ENCODE measurements at places on chromosomes 7 and 10.

DNA sequence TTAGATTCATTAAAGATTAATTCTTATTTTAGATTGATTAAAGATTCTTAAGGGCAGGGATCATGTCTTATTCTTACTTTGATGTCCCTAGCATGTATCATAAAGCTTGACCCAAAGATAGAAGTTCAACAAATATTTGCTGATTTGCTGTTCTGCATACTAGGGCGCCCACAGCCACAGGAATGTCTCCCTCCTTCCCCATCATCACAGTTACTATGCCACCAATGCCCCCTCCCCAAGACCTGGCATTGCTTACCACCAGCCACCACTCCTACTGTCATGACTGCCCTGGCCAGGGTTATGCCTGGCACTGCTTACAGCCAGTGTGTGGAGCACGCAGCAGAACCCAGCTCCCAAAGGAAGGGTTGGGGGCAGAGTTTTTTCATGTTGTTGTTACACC is 86.7 kb upstream of the AGK start:
- DNase-seq, result no peak

GRCh38 chr10:24170199-24170598 is 38.7 kb upstream of the KIAA1217 start:
- DNase-seq, result no peak

DNA sequence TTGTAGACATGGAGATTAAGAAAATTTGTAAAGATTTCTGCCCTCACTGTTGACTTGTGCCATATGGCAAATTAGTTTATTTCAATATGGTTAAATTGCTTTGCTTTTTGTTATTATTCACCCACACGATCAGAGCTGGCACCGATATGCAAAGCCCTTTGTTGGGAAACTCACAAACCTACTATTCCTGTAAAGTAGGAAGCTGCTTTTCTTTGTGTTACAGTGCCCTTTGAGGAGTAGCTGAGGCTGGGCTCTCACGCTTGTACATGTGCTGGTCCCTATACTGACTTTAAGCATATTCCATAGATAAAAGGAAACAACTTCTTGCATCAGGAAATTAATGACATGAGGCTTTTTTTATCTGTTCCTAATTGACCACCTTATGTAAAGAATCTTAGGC is 17.6 kb upstream of the AOAH start:
- no peak for DNase-seq

DNA sequence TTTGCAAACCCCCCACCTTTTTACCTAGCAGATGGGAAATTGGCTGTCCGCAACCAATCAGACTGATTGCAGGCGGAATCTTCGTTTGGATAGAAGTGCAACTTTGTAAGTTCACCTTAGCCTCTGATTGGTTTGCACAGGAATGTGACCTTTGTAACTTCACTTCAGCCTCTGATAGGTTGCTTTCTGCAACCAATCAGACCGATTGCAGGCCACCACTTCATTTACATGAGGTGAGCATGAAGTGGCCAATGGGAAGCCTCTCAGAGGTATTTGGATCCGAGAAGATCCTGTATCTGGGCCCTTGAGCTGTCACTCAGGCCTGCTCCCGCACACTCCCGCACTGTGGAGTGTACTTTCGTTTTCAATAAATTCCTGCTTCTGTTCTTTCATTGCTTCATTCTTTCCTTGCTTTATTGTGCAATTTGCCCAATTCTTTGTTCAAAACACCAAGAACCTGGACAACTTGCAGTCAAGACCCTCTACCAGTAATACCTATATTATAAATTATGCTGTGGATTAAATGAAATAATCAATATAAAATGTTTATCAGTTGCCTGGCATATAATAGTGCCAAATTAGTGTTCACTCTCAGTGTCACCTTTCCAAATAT is 491.4 kb downstream of the PLXNA4 start:
- no peak for DNase-seq

- DNase-seq, result no peak
Observed at GRCh38 chr7:87598234-87599009, 2.3 kb downstream of the ABCB1 start.

GRCh38 chr7:17311952-17312351 is 13.5 kb downstream of the AHR start:
- no peak for DNase-seq

DNA sequence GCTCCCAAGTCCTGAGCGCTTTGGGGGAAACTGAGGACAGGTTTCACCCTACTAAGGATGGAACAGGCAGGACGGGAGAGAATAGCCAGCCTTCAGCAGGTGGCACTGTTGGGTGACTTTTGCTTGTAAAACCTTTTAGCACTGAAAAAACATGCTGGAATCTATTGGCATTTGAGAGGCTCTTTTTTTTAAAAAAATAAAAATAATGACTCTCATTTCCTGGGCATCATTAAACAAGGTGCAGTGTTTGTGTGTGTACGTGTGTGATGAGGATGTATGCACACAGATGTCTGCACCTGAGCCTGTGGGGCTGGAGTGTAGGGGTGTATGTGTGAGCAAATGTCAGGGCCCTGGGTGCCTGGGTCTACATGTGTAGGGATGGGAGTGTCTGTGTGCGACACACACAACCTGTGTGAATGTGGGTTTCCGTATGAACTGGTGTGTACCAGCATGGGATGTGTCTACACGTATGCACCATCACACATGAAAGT is 177.9 kb downstream of the RPS24 start:
- no peak for DNase-seq

DNA sequence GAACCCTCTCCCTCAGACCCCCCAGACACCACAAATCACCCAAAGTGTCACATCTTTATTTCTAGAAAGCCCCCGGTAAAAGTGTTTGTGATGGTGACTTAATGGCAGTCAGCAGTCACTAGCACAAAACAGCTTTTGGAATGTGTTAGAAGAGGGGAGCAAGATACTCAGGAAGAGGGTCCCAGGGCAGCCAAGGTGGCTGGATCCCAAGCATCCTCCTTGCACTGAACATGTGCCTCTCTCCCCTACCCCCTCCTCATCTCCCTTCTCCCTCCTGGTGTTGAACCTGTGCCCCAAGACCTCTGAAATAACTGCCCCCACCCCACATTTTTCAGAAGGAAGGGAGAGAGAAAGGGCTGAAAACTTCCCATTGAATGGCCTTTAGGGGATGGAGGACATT is 37.8 kb upstream of the MXI1 start:
- DNase-seq, result no peak

DNA sequence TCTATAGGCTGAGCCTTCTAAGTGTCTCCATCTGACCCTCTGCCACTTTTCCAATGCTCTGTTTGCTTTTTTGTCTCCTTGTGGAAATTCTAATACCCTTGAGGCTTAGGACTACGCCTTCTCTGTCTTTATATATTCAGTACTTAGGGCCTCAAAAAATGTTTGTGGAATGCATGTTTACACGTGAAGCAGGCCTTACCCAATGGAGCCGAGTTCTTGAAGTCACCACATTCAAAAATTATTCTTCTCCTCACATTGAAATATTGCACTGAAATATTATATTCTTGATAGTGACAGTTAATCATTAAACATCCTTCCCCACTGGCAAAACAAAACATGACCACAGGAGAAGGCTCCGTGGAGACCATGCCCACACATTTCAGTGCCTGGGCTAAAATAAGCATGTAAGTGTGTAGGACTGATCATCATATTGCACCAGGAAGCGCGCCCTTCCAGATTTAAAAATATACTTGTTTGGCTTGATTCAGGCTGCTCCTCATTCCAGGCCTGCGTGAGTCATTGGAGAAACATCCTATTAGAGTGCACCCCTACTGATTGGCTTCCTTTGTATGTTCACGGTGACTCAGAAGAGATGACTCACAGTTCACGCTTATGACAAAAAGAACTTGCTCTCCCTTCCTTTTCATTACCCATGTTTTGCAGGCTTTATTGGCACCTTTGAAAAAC is 307.4 kb upstream of the AOAH start:
- no peak for DNase-seq

GRCh38 chr7:36607721-36608095 is 116.6 kb downstream of the AOAH start:
- DNase-seq, result no peak

- DNase-seq, result no peak
Observed at GRCh38 chr7:151794508-151795167, 82.3 kb downstream of the PRKAG2 start.

GRCh38 chr7:12119620-12120303 is 91.3 kb upstream of the TMEM106B start:
- no peak for DNase-seq

GRCh38 chr7:4707217-4707741 is 25.2 kb downstream of the FOXK1 start:
- DNase-seq, result no peak

DNA sequence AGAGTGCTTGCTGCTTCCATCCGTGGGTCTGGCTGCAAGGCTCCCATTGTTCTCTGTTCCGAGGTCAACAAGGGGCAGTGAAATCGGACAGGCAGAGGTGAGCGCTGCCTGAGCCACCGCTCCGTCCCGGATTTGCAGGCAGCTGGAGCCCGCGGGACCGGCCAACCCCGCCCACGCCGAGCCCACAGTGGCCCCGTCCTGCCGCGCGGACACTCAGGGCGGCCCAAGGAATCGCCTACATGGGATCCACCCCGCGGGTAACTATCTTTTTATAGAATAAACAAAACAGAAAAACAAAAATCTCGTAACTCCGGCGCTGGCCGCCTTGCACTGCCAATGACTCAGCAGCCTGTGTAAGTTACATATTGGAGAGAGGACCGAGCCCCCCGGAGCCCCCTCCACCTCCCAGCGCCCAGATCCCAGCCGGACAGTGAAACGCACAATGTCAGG is 1.9 kb downstream of the BNIP3 start:
- DNase-seq, result no peak

- no peak for DNase-seq
Observed at GRCh38 chr7:122965306-122965705, 30.2 kb downstream of the TAS2R16 start.

- DNase-seq, result no peak
Observed at GRCh38 chr10:124870854-124871425, 69.3 kb downstream of the ABRAXAS2 start.

- DNase-seq, result no peak
Observed at GRCh38 chr10:33273295-33274002, 61.0 kb downstream of the NRP1 start.

DNA sequence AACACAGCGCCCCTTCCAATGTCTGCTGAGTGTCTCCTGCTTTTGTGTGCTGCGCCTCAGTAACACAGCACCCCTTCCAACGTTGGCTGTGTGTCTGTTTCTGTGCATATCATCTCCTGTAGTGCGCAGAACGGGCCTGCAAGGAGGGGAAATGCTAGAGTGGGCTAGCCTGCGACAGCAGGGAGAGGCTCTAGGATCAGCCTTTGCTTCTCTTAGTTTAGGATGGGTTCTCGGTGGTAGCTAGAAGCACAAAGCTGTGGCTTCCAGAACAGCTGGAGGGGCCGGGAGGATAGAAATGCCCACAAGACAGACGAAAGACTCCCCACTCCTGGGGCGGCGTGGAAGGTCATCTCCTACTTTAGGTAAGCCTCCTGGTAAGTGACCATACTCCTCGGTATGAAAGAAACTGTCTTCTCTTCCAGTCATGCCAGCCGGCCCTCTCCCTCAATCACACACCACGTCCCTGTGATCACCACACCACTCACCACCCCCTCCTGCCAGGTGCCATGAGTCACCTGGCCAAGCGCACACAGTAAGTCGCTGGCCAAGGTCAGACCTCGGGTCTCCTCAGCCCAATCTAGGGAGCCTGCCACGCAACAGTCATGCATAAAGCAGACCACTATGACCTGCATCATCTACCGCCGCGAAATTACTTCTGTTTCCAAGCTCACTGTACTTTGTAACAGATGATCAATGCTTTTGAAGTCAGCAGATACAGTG is 4.8 kb downstream of the PITRM1 start:
- DNase-seq, result no peak

GRCh38 chr10:7409045-7409731 is 1.6 kb downstream of the SFMBT2 start:
- no peak for DNase-seq

DNA sequence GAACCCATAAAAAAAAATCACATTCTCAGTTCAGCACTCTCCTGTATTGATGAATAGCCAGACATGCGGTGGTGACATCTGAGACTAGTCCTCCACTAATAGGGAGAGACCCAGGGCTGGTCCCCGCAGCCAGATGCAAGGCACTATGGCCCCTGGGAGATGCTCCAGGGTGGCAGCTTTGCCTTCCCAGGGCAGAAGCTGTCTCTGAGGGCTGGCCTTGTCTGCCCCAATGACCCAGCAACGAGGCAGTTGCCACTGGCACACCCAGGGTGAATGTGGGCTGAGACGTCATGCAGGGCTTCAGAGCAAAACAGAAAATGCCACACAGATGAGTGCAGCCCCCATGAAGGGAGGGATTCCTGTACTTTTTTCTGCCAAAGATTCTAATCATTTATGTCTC is 50.1 kb upstream of the GDF10 start:
- DNase-seq, result no peak

- DNase-seq, result no peak
Observed at GRCh38 chr10:118868589-118868988, 113.8 kb upstream of the CACUL1 start.

DNA sequence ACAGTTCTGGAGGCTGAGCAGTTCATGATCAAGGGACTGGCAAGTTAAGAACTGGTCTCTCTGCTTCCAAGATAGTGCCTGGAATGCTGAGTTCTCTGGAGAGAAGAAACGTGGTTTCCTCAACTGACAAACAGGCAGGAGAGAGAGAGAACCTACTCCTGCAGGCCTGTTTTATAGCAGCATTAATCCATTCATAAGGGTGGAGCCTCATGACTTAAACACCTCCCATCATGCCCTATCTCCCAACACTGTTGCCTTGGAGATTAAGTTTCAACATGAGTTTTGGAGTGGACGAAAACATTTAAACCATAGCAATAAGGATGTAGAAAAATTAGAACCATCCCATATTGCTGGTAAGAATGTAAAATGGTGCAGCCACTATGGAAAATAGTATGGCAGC is 32.3 kb upstream of the IMMP2L start:
- no peak for DNase-seq

GRCh38 chr7:89926701-89927100 is 227.6 kb upstream of the STEAP1 start:
- DNase-seq, result no peak

DNA sequence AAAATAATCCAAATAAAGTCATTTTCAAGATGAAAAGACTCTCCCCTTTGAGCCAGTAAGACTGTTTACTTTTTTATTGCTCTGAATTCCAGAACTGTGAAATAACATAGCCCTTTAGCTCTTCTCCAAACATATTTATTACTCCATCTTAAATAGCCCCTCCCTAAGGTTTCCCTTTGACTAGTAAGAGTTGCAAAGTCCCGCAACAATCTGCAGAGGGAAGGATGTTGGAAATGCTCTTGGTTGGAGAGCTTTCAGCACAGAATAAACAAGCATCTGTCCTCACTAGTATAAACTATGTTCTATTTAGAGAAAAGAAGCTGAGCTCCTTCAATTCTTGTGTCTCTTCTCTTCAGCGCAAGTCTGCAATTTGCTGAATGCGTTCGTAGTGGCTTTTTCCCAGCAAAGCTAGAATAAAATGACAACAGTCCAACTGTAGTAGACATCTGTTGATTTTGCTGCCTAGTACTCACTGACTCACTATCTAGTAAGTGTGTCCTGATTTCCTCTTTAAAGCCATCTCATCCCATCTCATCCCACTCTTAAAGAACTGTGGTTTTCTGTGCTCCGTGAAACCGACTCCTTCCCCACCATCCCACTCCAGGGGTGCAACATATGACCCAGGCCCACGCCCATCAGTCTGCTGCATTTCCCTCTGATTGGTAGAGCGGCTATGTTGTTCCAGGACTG is 104.0 kb downstream of the FAM107B start:
- no peak for DNase-seq

GRCh38 chr7:99292127-99292526 is 19.5 kb downstream of the MYH16 start:
- DNase-seq, result no peak

- no peak for DNase-seq
Observed at GRCh38 chr7:3201937-3202710, 98.9 kb upstream of the SDK1 start.

- no peak for DNase-seq
Observed at GRCh38 chr7:51288896-51289622, 27.6 kb downstream of the COBL start.

Measured in GM12891 (cell line).